ENCODE measurements at places on chromosomes 6 and 20. TPM values are rescaled to one million over a fixed set of nuclear protein-coding genes. Genes with fewer than 3 reads are reported as not detected.

The TDRD6 gene
- polyA plus RNA-seq: 0.01 TPM

The OPRM1 gene
- polyA plus RNA-seq: not detected

The PDE7B gene
- not detected for polyA plus RNA-seq

DNA sequence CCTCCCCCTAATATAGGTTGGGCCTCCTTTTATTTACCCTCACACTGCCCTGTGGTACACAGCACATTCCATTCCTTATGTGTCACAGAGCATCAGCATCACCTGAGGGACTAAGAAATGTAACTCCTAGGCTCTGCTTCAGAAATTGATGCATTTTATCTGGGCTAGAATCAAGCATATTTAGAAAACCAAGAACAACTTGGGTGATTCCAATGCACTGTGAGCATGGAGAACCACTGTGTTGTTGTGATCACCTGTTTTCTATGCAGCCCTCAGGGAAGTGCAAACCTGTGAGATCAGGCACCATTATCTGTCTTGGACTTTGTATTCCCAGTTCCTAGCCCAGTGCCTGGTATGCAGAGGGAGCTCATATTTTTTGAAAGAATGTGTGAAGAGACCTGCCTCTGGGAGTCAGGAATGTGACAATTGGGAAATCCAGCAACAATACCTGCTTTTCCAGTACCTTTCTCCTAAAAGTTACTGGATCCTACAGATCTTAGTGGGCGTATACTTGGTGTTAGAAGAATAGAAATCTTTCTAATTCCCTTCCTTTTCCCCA is 7.0 kb downstream of the KAT14 start:
- peak; percentile 68 for DNase-seq

The KLHDC3 gene
- polyA plus RNA-seq: 38.7 TPM

- DNase-seq: no peak
Observed at GRCh38 chr20:40843251-40843650, 154.2 kb upstream of the MAFB start.

- no peak for DNase-seq
Observed at GRCh38 chr6:90621581-90621980, 34.7 kb upstream of the MAP3K7 start.

GRCh38 chr6:141443668-141444289 is 688.9 kb upstream of the GJE1 start:
- no peak for DNase-seq

The CGAS gene
- 0.84 TPM for polyA plus RNA-seq
